ENCODE measurements at places on chromosomes 7 and 10.

DNA sequence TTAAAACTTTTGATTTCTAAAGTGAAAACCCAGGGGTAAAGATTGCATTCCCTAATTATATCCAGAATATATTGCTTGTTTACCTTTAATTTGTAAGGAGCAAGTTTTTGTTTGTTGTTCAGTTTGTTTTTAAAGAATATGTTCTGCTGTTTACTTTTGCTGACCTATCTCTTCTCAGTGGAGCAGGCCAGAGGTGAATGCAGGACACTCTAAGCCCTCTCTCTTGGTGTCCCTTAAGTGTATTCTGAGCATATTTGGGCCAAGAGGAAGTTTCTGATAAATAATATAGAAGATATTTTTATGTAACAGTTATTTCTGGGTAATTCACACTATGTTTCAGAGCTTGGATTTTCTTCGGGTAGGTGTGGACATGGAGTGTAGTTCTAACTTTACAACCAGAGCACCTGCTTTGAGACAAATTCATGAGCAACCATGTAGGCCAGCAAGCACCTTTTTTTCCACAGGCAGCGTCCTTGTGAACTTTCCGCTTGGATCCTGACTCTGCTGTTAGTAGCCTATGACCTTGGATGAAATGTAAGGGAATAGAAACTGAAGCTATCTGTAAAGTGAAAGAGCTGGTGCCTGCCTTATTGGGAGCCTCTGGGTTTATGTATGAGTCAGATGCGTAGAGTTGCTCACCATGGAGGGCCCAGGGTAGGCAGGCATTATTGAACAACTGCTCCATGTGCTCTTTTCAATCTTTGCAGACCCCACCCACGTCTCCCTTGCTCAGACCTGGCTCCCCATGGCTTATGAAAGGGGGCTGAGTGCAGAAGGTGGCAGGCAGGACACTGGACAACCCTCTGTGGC lies 16.1 kb downstream of the OGDH start:
- no peak for DNase-seq

GRCh38 chr10:89813546-89813945 lies 112.2 kb downstream of the KIF20B start:
- no peak for DNase-seq

DNA sequence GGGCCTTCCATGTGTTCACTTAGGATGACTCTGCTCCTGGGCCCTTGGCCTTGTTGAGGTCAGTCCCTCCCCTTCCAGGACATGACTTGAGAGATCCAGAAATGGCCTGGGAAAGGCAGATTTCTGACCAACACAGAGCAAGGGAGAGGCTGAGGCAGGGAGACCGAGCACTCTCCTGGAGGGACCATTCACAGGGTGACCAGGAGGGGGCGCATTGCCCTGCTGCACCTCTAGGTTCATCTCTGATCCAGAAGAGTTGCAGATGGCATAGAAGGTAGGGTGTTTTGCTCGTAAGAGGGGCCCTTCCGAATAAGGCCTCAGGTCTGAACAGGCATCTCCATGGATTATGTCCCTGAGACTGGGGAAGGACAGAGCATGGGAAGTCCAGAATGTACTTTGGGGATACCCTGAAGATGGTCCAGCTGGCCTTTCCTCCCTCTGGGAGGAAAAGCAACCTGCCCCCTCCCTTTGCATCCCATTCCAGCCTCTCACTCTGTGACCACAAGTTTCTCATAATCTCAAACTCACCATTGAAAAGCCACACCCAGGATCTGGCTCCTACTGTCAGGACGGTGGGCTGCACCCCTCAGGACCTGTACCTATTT lies 6.6 kb downstream of the DMBT1 start:
- DNase-seq, result no peak

GRCh38 chr7:110119883-110120581 lies 970.9 kb upstream of the LRRN3 start:
- no peak for DNase-seq

GRCh38 chr7:157391036-157391710 lies 54.4 kb downstream of the DNAJB6 start:
- no peak for DNase-seq

GRCh38 chr10:131140606-131141005 lies 170.9 kb downstream of the TCERG1L start:
- DNase-seq, result no peak

DNA sequence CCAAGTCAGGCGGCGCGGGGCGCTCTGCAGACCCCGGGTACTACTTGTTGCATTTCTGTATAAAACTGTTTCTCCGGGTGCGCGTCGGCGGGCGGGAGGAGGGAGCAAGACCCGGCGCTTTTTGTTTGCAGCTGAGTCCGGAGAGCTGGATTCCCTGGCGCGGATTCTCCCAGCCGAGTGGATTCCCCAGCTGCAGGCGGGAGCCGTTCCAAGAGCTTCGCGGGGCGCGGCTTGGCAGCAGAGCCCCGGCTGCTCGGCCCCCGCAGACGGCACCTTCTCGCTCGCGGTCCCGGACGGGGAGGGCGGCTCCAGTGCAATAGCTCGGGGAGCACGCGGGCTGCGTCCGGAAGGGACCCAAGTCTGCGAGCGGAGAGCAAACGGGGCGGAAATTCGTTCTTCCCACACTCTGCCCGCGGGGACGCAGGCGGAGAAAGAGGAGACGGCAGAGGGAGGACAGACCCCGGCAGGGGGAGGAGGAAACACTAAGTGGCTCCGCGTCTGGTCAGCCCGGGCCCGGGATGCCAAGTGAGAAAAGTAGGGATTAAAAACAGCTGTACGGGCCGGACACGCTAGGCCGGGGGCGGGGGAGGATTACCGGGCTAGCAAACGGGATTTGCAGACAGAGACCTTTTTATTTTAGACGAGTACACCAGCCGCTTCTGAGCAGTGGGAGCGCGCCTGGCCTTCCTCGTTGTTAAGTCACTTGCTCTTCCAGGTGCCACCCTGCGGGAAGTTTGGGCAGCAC lies at the start of gene TRIL:
TSS of gene TRIL (minus strand) at position 96 of the 745 bp plus-strand sequence. CDS start 284 bp downstream, outside the sequence.
- DNase-seq, result no peak

DNA sequence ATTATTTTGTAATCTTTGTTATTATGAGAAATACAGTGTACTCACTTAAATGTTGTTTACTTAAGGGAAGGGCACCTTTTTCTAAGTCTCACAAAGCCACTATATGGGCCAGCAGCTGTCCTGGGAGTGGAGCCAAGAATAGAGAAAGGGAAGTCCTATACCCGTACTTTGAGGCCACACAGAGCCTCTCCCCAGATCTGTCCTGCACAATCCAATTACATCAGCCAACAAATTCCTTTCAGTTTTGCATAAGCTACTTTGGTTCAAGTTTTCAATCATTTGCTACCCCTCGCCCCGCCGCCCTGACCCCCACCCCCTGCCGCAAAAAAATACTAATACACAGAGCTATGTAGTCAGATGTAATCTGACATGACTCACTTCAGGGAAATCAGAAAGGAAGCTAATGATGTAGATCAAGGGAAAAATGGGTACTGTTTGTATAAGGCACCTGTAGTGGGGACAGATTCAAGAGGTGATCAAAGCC lies 297.4 kb upstream of the NEBL start:
- DNase-seq, result no peak

- DNase-seq, result no peak
These were observed 77.7 kb downstream of the OSBPL3 start for GRCh38 chr7:24902276-24902675.

DNA sequence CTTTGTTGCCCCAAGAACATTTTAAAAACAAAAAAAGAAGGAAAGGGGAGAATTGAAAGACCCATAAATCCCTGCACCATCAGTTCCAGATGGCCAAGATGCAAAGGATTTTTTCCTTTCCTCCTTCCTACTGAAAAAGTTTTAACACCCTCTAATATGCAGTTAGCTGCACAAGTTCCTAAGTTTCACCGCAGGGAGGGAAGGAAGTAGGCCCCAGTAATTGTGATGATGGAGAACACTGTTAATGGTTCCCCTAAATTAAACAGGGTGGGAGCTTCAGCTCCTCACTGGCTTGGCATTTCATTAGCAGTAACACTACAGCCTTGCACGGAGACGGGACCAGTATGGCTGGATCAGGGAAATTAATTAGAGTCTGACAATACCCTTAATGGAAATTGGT lies 63.7 kb upstream of the PPIF start:
- DNase-seq, result no peak

- no peak for DNase-seq
These were observed 444.3 kb downstream of the AUTS2 start for GRCh38 chr7:70042533-70042932.

GRCh38 chr7:101241443-101242349 lies 3.2 kb downstream of the FIS1 start:
- DNase-seq, result no peak

DNA sequence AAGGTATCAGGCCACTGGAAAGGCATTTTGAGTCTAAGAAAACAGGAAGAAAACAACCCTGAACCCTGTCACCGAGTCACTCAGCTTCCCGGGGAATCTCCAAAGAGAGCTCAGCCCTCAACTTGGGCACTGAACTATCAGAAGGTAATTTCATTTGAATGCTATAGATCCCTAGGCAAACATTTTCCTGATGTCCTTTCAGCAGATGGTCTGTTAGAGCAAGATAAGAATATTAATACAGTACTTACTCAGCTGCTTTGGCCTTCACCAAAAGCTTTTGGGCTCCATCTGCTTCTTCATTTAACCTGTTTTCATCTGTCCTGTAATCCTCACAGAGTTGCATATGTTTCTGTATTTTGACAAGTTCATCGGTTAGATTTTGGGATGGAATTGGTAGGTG lies 34.2 kb upstream of the LAMB1 start:
- DNase-seq, result no peak

- no peak for DNase-seq
These were observed 38.0 kb downstream of the NOC3L start for GRCh38 chr10:94324609-94325233.

DNA sequence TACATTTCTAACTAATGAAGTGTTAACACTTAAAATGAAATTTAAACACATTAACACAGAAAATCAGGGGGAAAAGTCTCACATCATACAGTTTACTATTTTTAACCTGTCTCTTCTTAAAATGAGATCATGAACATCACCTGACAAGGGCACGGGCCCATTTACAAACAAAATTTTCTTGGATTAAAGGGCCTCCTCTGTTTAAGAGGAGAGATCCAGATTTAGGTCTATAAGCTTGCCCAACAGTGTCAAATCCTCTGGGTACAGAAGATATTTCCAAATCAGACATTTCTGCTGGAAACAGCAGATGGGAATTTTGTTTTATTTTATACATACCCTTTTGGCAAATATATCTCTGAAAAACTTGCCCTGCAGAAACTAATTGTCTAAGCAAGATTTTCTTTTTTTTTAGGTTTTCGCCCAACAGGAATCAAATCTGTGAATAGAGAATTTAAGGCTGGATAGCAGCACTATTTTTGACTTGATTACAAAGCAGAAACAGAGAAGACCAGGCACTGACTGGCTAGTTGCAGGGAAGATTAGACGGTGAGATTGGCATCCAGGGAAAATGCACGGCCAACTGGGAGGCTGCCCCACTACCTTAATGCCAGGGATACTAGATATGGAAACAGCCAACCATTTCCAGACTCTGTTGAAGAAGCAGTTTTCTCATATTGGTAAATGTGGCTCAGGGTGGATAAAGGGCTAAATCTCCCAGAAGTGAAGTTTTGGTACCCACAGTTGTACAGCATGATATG lies 173.4 kb downstream of the LRRN3 start:
- no peak for DNase-seq

GRCh38 chr10:1244493-1244892 lies 188.3 kb downstream of the WDR37 start:
- no peak for DNase-seq

Measured in esophagus squamous epithelium (tissue), 5 donors.